Stimulated activated CD8-positive, alpha-beta memory T cell treated with anti-CD3 and anti-CD28 coated beads, Interleukin-7, amount 100 ng/mL, for 1 hour (primary cell): ENCODE measurements at places on chromosomes 5 and 9.

DNA sequence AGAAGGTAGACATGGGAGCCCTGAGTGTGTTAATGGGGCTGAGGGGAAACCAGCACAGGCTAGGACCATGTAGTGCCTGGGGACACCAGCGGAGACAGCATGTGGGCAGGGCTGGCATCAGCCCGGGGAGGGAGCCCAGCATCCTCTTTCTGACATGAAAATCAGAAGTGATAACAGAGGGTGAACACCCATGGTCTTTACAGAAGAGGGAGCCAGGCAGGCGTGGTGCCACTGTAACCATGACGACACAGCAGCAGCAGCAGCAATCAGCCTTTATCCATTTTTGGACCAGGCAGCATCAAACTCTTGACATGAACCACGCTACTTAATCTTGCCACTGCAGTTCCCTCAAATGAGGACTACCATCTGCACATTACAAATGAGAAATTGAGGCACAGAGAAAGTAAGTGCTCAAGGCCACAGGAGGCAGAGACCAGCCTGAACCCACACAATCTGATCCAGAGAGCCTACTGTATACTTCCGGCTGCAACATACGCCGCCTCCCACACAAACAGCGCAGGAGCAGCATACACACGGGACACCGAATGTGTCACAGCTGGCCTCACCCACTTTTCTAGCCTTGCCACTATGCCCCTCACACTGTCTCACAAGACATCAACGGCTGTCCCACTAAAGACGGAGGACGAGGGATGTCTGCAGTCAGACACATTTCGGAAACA lies 23.8 kb downstream of the CAMSAP1 start:
- DNase-seq: no peak

- DNase-seq: no peak
Measured at GRCh38 chr5:168177831-168178450, 113.5 kb upstream of the WWC1 start.

GRCh38 chr5:7274203-7274602 lies 121.7 kb upstream of the ADCY2 start:
- DNase-seq: no peak

- no peak for DNase-seq
Measured at GRCh38 chr5:158995694-158996173, 104.0 kb downstream of the EBF1 start.

GRCh38 chr5:171771856-171772255 lies 13.8 kb upstream of the SMIM23 start:
- no peak for DNase-seq

- DNase-seq: no peak
Measured at GRCh38 chr9:99023231-99023630, 79.5 kb downstream of the COL15A1 start.

GRCh38 chr5:139915834-139916233 lies 120.2 kb downstream of the PSD2 start:
- no peak for DNase-seq

- DNase-seq: no peak
Measured at GRCh38 chr5:128015978-128016377, 67.6 kb upstream of the SLC12A2 start.

DNA sequence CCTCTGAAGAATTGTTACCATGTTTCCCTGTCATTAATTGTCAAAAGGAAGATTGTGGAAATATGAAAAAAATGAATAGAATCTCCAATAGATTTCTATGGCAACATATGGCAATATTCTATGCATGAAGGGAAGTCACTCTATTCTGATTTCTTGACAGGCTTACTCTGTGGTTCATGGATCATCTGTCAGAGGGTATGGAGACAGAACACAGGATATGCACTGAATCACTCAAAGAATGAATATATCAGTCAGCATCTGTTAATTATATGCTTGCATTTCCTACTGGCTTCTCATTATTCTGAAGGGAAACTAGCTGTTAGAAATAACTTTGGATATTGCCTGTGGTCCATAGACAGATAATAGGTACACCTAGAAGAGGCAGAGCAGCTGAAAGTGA lies 918.9 kb downstream of the DTWD2 start:
- DNase-seq: no peak

GRCh38 chr5:67014957-67015400 lies 181.6 kb downstream of the CD180 start:
- DNase-seq: no peak

- no peak for DNase-seq
Measured at GRCh38 chr5:138752341-138752950, 779 bp upstream of the CTNNA1 start.

DNA sequence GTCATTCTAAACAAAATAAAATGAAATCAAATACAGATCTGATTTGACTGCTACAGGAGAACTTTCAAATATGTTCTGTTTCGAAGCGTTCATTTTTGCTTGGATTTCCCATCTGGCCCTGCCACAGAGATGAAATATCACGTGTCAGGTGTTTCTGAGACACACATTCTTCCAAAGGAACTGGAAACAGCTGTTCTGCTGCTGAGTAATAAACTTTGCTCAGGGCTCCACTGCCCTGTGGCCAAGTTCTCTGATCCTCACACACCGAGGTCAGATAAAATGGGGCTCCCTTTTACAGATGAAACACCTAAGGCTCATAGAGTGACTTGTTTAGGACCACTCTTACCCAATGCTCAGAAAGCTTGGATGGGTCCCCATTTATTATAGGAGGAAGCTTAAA lies 42.5 kb downstream of the FRMPD1 start:
- DNase-seq: no peak

DNA sequence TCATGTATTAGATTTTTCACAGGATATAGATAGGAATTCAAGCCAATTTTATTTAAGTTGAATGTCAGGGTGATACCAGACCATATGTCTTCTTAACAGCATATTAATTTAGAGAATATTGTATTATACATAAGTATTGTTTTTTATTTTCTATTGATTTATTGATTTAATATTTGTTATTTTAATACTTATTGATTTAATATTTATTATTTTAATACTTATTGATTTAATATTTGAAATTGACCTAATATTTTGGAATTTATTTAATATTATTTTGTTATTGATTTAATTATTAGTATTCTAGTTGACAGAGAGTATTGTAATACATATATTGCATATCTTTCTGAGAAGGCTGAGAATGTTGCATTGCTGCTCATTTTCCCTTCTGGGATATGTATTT lies 1411.8 kb upstream of the ACO1 start:
- DNase-seq: no peak

GRCh38 chr5:82676661-82677060 lies 398.5 kb upstream of the RPS23 start:
- no peak for DNase-seq
